ENCODE measurements at places on chromosomes 11 and 22. TPM values are rescaled to one million over a fixed set of nuclear protein-coding genes. Genes with fewer than 3 reads are reported as not detected.
A peak's percentile ranks its signal among the peaks of the same experiment; 100 is the strongest.

DNA sequence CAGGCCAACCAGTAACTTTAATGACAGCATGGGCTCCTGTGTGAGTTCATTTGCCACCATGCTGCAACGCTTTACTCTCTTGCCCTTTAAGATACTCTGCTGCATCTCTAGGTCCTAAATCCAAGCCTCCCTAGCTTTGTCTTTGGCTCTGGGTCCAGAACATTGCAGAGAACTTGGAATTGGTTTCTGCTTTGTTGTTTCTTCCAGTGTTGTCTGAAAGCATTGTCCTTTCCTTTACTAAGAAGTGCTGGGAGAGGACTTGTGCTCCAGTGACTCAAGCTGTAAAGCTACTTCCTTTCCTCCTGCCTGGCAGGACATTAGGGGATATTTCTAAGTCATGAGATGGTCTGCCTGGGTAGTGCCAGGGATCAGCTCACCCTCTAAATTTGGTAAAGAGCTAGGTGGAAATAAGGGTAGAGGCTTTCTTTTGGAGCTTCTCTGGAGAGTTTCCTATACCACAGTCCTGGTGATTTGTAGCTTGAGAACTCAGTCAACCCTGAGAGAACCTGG, 202.5 kb upstream of the CADM1 start:
- no peak for DNase-seq

GRCh38 chr11:115912484-115912945, 408.3 kb upstream of the CADM1 start:
- peak; percentile 25 for DNase-seq

Gene TMPRSS13
- not detected for polyA plus RNA-seq

Gene OR5B17
- polyA plus RNA-seq = not detected

- DNase-seq = no peak
Observed at GRCh38 chr11:75592715-75593114, 30.7 kb downstream of the SERPINH1 start.

- peak; percentile 87 for DNase-seq
Observed at GRCh38 chr22:20495861-20496681, 476 bp upstream of the KLHL22 start.

DNA sequence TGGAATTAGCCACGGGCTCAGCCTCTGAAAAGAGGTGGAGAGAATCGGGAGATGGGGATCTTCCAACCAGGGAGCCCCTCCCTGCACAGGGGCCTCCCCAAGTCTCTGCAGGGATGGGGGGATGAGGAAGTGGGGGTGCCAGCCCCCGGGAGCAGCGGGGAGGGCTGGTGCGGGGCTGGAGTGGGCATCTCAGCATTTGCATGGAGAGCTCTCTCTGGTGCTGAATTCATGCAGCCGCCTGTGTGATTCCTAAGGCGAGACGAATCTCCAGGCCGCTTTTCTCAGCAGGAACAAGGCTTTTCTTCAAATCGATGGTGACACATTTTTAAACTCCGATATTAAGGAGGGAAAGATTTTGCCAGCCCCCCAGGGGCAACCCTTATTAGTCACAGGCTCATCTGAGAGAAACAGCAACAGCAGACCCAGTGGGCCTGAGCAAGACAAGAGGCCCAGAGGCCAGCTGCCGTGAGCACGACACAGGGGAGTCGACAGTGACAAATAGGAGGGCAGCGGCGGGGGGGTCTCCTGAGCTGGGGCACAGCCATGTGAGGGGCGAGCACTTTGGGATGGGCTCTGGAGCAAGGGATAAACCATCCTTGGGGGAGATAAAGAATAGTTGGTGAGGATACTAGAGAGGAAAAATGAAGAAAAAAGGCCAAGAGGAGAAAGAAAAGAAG, 29.0 kb downstream of the MACROD1 start:
- DNase-seq = no peak

DNA sequence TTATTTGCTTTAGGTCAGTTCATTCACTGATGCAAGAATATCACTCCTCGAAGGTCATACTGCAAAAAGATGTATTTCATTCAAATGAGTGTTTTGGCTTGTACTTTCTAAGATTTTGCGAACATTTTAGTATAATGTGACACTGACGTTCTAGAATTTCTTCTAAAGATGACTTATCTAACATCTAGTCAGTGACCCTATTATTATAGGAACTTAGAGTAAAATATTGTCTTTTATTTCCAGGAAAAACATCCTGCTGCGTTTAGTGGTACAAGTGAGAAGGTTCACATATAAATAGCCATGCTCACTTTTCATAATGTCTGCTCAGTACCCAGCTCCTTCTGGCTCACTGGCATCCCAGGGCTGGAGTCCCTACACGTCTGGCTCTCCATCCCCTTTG, at the start of gene OR52M1:
Gene OR52M1 (plus strand): TSS at position 301 of the 400 bp plus-strand sequence. CDS start 0 bp downstream, at position 301.
- no peak for DNase-seq

DNA sequence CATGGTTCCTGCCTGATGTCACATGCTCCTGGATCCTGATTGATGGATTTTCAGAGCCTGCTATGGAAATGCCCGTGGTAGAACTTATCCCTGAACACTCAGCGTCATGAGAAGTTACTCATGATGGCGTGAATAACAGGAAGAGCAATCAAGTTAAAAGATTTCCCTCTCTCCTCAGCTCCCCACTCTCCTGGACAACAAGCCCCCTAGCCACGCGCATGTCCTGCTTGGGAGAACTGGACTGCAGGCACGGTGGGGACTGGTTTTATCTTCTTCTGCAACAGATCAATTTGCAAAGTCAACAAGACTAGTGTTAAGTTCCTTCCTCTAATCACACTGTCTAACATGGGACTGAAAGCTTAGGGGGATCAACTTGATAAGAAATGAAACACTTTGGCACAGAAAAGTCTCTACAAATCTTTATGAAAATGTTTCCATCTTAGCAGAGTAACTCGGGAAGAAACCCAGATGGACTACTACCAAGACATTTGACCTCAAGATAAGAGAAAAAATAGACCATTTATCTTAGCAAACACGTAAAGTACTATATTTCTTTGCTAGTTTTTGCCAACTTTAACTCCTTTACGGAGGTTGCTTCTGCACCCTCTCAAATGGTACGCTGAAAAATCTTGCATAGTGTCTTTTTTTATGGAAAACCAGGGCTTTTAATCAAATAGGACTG, 27.6 kb downstream of the POU2AF1 start:
- no peak for DNase-seq

DNA sequence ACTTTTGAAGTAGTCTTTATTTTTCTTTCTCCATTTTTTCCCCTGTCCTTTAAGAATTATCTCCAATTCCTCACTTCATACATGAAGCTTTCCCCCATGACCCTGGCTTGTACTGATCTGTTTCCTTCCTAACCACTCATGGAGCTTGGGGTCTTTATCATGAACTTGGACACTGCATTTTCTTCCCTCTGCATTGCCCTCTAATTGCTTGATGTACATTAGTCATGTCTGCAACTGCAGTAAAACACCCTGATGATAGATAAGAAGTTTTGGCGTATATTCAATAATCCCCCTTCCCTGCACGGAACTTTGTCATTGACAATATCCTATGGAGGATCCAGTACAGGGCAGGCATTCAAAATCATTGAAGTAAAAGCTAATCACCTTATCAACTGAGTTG, 3.4 kb downstream of the HEPHL1 start:
- DNase-seq = no peak

Gene GGT1
- 8.1 TPM for polyA plus RNA-seq

Gene KCNJ4
- not detected for polyA plus RNA-seq

Gene DBX1
- not detected for polyA plus RNA-seq
